ENCODE measurements at places on chromosomes 13 and 19. TPM values are rescaled to one million over a fixed set of nuclear protein-coding genes. Genes with fewer than 3 reads are reported as not detected.

DNA sequence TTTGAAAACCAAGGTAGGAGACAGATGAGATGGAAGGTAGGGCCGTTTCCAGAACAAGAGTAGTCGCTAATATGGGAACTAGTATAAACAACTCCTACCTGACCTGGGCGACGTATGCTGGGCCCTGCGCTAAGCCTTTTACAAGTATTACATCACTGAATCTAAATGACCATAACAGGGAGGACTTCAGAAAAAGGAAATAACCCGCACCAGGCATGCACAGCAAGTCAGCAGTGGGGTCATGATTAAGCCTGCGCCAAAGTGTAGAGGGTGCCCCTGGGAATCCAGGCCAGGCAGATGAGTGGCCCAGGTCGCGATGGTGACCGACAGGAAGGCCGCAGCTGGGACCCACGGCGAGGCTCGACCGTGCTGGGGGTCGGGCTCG is 613 bp downstream of the ATP13A1 start:
- H3K36me3 ChIP-seq: peaks cover 35% of the 10 kb centered on the region
- peaks cover 42% of the 10 kb centered on the region for H3K4me1 ChIP-seq
- H3K27me3 ChIP-seq: no peaks in the 10 kb centered on the region
- H3K4me3 ChIP-seq: peak overlapping the region; percentile 87
- no peak for DNase-seq

The TEKTIP1 gene
- 8.1 TPM for total RNA-seq

DNA sequence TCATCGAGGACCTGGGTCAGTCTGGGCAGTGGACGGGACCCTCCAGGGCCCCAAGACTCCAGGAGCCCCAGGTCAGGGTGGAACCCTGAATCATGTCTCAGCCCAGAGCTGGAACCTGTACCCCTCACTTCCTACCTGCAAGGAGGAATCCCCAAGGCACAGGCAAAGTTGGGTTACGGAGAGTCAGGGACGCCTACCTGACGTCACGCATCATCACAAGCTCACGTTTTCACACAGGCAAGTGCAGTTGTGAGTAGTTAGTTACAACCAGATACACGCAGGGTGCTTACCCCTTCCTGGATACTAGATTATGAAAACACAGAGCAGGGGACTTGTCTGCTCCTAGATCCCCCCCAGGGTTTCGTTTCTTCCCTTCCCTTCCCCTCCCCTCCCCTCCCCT is 1.9 kb downstream of the RETN start:
- no peaks in the 10 kb centered on the region for H3K36me3 ChIP-seq
- H3K27ac ChIP-seq: no peak overlapping the region
- peak overlapping the region; percentile 64 for H3K4me3 ChIP-seq
- peaks cover 14% of the 10 kb centered on the region for H3K4me1 ChIP-seq

DNA sequence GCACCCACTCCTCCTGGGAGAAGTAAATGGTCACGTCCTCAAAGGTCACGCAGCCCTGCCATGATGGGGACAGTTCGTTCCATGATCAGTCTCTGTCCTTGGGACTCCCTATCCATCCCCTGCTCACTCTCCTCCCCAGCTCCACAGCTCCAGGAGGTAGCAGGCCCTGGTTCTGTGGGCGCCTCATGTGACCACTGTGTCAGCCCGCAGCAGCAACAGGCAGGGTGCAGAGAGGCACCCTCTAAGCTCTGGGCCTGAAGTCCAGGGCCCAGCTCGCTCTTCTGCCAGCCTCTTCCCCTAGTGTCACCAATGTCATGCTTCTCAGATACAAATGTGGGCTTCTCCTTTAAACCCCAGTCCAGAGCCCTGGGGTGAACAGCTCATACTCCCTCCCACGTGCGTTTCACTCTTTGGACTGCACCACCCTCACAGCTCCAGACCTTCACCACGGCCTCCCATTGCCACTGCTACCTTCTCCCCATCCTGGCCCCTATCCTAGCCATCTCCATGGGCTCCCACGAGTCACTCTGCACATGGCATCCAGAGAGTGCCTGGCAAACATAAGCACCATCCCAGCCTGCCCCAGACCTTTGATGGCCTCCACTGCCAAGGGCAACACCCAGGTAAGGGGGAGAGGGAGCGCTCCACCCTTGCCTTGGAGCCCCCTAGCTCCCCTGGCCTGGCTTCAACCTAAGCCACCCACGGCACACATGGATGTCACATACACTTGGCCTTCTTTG is 2.9 kb downstream of the ZNF792 start:
- no peak for DNase-seq
- no peak overlapping the region for H3K4me3 ChIP-seq
- H3K36me3 ChIP-seq: peaks cover 57% of the 10 kb centered on the region
- H3K27me3 ChIP-seq: no peaks in the 10 kb centered on the region
- H3K4me1 ChIP-seq: peaks cover 27% of the 10 kb centered on the region

DNA sequence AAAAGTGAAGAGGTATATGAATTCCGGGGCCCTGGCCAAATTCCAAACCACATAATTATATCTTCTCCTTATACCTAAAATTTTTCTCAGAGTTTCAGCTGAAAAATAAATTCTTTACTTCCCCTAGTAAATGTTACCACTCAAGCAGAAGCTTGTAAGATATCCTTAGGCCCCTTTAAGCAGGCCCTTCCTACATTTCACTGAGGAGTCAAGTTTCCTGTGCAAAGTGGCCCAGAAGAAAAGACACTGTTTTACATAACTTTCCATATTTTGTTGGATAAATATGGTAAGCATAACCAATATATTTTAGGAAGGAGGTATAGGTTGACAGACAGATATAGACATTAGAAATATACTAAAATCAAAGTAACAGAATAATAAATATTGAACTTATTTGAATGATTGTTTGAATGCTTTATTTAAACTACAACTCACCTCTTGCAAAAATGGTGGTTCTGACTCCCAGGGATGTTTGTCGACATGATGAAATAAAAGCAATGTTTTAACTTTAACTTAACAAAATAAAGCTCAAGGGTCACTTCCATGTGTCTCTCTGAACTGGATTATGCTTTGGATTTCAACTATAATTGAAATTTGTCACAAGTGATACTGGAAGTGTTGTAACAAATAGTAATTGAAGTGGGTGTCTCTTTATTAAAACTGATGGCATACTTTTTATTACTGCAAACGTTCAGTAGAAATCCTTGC is 141.2 kb downstream of the SPRY2 start:
- H3K27me3 ChIP-seq: no peaks in the 10 kb centered on the region
- no peak for DNase-seq
- H3K4me3 ChIP-seq: no peak overlapping the region
- H3K27ac ChIP-seq: no peak overlapping the region

DNA sequence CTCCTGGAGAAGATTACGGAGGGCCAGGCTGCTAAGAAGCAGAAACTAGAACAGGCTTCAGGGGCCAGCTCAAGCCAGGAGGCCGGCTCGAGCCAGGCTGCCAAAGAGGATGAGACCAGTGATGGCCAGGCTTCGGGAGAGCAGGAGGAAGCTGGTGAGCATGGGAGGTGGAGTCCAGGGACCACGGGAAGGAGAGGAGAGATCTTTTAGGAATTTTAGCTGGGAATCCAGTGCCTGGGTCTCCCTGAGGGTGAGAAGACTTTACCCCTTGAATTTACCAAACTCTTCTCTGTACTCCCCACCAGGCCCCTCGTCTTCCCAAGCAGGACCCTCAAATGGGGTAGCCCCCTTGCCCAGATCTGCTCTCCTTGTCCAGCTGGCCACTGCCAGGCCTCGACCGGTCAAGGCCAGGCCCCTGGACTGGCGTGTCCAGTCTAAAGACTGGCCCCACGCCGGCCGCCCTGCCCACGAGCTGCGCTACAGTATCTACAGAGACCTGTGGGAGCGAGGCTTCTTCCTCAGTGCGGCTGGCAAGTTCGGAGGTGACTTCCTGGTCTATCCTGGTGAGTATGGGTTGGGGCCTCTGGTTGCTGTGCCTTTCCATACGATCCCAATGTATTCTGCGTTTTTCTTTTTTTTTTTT is 824 bp downstream of the TSEN34 start:
- peaks cover 35% of the 10 kb centered on the region for H3K4me1 ChIP-seq
- H3K27me3 ChIP-seq: no peaks in the 10 kb centered on the region
- H3K36me3 ChIP-seq: peaks cover 35% of the 10 kb centered on the region
